ENCODE measurements at places on chromosomes 1 and 21.

DNA sequence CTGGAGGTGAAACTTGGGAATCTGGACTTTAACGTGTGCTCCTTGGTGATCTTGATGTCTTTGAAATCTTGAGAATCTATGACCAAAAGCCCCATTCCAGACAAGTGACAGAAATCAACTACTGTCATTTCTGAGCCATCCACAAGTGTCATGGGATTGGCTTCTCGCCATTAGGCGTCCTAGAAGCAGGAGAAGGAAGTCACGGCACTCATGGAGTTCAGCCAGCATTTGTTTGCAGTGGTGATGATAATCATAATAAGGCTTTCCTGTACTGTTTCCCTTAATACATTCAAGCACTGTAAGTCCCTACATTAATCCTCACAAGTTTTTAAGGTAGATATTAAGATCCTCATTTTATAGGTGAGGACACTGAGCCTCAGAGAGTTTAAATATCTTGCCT, 11.9 kb downstream of the F5 start:
- DNase-seq: no peak

DNA sequence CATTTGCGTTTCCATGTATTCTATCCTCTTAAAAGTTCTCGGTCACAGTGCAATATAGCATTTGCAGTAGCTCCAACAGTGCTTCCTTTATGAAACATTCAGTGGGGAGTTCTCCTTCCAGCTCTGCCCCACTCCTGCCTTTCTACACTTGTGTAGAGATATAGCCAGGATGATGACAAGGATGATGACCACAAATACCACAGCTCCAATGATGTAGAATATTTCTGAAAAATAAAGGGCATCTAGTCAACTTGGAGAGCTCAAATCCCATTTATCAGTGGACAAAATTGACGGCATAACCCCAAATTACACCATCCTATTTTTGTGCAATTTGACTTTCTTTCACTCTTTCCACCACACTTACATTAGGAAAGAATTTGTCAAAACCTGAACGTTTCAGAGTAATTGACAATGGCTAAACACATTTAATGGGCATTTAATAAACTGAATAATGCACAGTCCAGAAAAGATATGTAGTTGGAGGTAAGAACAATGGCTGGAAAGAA, 11.1 kb downstream of the F3 start:
- no peak for DNase-seq

GRCh38 chr21:26194811-26195251, 24.3 kb upstream of the APP start:
- no peak for DNase-seq

DNA sequence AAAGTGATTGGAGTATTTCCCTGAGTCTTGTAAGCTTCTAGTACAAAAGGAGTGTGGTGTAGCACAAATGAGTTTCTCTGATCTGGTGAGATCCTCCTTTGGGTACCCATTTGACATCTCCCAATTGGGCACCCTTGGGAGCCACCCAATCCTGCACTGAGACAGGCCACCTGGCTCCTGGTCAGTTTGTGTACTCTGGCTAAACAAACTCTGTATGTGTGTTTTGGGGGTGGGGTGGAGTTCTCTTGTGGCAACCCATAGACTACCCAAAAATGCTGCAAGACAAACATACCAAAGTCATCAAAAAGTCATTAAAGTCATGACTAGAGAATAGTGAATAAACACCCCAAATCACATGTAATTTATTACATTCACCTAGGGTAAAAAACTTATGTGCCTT, 8.4 kb upstream of the HIVEP3 start:
- no peak for DNase-seq

DNA sequence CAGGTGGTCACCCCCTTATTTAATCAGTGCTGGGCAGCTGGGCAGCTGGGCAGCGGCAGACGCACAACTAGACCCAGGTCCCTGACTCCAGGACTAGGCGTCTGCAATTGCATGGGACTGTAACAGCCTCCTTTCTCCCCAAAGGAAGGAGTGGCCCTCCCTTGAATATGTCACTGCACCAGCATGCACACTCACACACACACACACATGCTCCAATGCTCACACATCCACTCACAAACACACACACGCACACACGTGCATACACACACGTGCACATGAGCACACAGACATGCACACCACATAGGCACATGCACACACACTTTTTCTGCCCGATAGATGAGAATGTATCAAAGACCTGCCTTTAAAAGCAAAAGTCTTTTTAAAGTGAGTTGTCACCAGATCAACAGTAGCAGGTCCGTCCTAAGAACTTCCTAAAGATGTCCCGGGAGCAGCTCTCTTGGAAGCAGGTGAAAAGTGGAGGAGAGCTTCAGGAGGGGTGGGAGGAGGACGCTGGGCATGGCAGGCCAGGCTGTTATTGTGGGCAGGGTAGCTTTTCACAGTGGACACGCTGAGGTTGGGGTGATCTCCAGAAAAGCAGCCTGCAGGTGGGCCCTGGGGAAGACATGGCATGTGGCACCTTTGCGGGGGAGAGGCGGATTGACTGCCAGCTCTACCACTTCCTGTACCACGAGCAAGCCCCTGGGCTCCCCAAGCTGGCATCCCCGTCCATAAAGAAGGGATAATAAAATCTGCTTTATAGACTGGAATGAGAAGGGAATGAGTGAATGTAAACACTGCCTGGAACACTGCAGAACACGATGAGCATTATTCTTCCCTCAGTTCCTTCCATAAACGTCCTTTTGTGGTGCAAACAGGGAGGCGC, 1.7 kb downstream of the PDE9A start:
- DNase-seq: no peak

- no peak for DNase-seq
Observed at GRCh38 chr21:33171616-33172169, 58.0 kb upstream of the IFNAR2 start.

- no peak for DNase-seq
Observed at GRCh38 chr1:237709355-237709754, 181.4 kb downstream of the ZP4 start.

- no peak for DNase-seq
Observed at GRCh38 chr1:23325393-23325792, 18.7 kb downstream of the HNRNPR start.

DNA sequence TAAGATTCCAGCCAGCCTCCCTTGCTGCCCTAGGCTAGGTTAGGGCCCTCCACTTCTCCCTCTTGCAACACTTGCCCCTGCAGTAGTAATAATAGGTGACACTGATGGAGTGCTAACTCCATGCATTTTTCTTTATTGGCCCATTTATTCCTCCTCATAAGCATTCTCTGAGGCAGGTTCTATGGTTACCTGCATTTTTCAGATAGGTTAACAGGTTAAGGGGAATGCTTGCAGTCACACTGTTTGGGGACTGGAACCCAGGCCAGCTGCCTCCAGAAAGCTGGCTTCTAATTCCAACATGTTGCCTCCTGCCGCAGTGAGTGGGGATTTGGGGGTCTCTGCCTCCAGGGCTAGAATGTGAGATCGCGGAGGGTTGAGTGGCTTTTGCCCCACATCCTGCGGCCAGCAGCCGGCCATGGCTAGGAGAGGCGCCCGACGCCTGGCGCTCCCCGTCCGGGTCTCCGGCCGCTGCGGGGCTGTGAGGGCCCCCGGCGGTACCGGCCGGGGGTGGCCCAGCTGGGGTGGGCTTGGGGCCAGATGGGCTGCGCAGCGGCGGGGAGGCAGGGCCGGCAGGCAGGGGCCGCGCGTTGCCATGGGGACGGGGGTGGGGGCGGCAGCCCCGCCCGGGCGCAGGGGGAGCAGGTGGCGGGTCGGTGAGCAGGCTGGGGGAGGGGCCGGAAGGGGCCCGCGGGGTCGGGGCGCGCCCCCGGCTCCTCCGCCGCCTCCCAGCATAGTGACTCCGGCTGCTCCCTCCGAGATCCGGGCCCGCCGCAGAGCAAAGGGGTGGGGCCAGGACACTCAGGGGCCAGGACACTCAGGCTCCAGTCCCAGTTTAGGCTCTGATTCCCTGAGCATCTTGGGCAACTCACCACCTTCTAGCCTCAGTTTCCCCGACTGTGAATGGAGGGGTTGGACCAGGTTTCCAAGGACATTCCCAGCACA, 68.4 kb upstream of the SSBP3 start:
- DNase-seq: no peak

- DNase-seq: no peak
Observed at GRCh38 chr21:43903451-43904091, 38.5 kb downstream of the AGPAT3 start.

GRCh38 chr1:39866767-39867166, 16.5 kb downstream of the TRIT1 start:
- no peak for DNase-seq

DNA sequence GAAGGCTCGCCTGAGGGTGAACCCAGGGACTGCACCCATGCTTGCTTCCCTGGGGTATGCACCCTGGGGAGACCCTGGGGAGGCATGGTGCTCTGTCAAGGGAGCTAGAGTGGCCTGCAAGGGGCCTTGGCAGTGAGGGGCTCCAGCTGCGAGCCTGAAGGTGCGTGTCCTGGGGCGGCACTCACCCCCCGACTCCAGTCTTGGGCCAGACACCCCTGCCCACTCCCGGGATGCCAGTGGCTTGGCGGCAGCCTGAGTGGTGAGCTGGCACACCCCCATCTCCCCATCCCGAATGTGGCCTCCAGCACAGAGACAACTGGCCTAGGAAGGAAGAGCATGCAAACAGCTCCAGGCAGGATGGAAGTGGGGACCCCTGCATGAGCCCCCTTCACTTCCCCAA, 2.6 kb downstream of the SUMO3 start:
- no peak for DNase-seq

GRCh38 chr1:32605711-32606424, 44.5 kb downstream of the ZBTB8OS start:
- DNase-seq: no peak

DNA sequence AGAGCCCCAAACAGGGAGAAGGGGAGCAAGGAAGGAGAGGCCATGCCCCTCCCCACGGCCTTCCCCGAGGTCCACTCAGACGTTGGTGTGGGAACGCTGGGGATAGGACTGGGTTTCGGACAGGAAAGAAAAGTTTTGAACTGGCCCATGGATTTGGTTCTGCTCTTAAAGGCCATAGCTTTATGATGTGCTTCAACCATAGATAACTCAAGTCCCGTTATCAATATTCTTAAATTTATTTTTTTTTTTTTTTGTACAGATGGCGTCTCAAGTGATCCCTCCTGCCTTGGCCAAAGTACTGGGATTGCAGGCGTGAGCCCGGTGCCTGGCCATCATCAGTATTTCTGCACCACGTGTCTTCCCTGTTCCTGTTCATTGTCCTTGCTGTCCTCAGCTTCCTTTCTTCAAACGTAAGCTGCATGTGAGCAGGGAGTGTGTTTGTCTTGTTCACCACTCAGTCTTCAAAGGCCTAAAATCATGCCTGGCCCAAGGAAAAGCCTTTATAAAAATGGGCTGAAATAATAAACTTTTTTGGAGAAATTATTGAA, 820 bp upstream of the KRTAP10-1 start:
- no peak for DNase-seq

DNA sequence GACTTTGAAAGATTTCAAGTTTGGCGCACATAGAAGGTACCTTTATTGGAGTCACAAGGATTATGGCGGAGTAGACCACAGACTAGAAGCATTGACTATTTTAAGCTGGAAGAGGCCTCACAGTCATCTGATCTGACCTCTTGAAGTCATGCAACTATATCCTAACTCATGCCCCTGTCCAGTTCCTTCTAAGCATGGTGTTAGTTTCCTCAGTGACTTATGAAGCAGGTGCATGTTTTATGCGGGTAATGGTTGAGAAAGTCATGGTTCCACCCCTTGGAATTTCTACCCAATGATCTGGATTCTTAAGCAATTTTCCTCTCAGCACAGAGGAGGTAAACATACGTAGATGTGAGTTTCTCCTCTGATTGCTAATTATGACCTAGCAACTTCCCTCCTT, 11.7 kb downstream of the OLFML3 start:
- DNase-seq: no peak

GRCh38 chr1:44154049-44154448, 12.6 kb upstream of the KLF18 start:
- no peak for DNase-seq

DNA sequence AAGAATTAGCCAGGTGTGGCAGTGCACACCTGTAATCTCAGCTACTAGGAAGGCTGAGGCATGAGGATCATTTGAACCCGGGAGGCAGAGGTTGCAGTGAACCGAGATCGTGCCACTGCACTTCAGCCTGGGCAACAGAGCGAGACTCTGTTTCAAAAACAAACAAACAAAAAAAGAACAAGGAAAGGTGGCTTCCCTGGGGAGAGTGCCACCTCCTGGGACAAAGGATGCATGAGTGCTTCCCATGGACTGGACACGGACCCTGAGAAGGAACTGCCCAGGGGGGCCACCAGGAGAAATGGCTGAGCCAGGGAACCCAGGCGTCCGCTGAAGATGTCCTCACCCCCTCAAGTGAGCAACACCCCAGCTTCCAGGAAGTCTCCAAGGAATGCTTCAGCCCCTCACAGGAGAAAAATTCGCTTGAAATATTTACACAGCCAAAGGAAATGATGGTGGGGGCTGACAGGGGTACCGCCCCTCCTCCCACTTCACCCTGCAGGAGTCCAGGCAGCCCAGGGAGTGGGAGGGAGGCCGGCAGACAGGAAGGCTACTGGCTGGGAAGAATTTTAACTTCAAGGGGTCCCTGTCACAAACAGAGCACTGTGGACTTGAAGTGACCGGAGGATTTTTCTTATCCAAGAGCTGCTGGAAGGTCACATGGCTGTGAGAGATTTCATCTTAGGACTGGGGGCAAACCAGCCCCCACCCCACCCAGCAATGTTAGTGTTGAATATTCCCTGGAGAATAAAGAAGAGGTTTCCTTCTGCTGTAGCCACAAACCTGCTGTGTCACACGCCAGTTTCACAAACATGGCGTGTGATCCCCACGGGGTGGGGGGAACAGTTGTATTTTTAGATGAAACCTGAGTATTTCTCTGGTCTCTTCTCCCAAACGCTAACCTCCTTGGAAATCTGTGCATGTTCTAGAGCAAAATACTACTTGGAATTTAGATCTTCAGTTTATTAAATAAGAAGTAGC, 90.8 kb upstream of the SLC25A33 start:
- no peak for DNase-seq

DNA sequence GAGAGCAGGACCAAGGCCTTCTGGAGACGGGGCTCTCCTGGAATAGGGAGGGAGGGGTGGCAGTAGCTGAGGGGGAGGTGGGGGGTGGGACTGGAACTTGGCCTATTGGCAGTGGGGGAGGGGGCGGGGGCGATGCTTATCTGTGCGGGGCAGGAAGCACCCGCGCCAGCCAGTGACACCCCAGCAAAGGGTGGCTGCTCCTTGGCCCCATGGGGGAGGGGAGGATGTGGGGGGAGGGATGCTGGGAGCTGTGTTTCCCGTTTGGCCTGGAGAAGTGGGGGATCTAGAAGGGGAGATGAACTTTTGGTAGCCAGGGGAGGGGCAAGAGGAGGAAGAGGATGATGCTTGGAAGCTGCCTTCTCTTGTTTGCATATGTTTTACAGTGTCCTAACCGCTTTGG, 11.0 kb downstream of the ZBTB7B start:
- DNase-seq: no peak

DNA sequence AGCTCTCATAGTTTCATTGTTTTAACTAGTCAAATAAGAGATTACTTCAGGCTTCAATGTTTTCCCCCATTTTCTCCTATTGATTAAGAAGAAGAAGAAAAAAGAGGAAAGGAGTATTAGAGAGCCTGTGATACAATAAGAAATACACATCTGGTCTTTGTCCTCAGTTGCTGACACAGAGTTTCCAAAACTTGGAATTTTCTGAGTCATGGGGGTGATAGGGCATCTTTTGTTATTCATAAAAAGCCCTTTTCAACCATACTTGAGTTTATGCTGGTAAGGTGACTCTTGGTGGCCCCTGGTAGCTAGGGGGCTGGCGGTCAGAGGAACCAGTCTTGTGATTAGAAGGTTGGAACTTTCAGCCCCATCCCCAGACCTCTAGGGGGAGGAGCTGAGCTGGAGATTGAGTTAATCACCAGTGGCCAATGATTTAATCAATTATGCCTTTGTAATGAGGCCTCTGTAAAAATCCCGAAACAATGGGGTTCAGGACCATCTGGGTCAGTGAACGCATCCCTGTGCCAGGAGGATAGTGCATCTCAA, 28.9 kb upstream of the KLF18 start:
- no peak for DNase-seq
